H54 (cell line): ENCODE measurements at places on chromosomes 1 and 21.

GRCh38 chr1:26799479-26800142, 11.9 kb downstream of the PIGV start:
- DNase-seq: peak; percentile 59

DNA sequence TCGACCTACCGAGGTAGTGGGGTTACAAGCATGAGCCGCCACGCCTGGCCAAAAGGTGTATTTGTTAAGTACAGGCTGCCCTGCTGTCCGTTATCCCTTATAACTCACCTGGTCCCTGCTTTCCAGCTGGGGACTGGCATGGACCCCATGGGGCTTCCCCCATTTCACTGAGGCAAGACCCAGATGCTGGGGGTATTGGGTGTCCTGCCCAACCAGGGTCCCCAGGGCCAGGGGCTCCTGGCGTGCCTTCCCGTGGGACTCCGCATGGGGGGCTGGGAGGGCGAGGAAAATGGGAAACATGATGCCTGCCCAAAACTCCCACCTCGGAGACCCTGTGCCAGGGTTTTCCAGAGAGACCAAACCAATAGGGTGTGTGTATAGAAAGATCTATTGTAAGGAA, 64.4 kb downstream of the FAAP20 start:
- DNase-seq: no peak

GRCh38 chr1:44576456-44577150, 97.7 kb downstream of the TMEM53 start:
- no peak for DNase-seq

- DNase-seq: no peak
Measured at GRCh38 chr1:55466921-55467320, 251.8 kb upstream of the USP24 start.

- DNase-seq: no peak
Measured at GRCh38 chr21:36254106-36254941, 65.7 kb upstream of the MORC3 start.

DNA sequence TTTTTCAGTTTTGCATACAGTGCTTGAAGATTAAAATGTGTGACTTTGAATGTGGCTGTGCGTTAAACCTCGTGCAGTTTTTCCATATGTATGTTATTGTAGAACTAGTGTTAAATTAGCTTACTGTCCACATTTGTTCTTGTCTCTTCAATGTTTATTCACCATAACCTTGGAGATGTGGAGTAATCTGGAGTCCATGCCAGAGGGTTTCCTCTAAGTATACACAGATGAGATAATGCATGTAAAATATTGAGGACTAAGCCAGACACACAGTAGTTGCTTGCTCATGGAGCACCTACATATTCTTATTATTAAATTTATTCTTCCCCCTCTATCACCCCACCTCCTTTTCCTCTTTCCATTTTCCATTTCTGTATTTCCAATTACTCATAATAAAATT, 7.7 kb upstream of the GIPC2 start:
- DNase-seq: no peak

GRCh38 chr1:149887456-149888246, 11.7 kb upstream of the BOLA1 start:
- peak; percentile 50 for DNase-seq

GRCh38 chr1:159821171-159821867, 5.4 kb upstream of the SLAMF8 start:
- DNase-seq: no peak

DNA sequence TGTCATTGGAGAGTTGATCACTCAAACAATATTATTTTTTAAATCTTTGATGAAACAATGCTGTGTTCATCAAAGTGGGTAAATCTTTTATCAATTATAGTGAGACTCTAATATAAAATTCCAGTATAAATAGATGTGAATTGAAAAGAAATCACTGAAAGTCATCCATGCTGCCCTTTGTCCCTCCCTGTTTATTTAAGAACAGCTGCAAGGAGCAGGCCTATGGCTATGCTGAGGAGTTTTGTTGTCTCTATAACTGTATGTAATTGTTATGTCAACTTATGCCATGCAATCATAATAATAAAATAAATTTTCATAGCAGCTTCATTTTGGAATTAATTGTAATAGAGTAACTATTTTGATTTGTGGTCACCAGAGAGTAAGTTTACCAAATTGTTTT, 1272.4 kb upstream of the ADGRL4 start:
- no peak for DNase-seq

- DNase-seq: no peak
Measured at GRCh38 chr1:213003256-213003655, 12.4 kb downstream of the ANGEL2 start.

DNA sequence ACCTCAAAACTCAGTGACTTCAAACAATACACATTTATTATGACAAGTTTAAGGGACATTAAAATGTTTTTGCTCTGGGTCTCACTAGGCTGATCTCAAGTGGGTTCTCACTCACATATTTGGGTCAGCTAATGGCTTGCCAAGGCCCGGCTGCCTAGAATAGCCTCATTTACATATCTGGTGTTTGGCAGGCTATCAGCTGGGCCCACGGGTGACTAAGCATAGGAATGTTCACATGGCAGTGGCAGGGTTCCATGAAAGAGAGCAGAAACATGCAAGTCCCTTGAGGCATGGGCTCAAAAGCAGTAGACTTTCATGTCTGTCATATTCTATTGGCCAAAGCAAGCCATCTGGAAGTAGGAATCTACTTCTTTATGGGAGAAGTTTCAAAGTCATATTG, 492.6 kb downstream of the KCNT2 start:
- DNase-seq: peak; percentile 1

GRCh38 chr1:60425528-60425927, 352.0 kb upstream of the C1orf87 start:
- DNase-seq: peak; percentile 4

DNA sequence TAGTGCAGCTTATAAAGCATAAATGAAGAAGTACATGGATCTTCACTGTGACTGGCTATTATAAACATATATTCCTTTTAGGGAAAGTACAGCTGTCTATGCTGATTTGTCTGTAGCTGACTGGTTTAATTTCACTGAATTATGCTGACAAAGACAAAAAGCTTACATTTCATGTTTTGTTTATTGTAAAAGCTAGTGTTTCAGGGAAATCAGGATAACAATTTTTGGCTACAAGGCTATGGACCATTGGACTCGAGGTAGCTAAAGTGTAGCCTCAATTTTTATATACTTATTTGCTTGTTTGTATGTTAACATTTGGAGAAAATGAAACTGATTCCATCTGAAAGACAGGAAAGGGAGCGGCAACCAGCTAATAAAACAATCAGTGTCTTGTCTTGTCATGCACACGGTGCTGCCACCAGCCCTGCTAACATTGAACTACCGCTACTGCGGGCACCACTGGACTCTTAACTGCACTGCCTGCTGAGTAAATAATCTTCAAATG, 480.2 kb downstream of the COL11A1 start:
- DNase-seq: no peak

DNA sequence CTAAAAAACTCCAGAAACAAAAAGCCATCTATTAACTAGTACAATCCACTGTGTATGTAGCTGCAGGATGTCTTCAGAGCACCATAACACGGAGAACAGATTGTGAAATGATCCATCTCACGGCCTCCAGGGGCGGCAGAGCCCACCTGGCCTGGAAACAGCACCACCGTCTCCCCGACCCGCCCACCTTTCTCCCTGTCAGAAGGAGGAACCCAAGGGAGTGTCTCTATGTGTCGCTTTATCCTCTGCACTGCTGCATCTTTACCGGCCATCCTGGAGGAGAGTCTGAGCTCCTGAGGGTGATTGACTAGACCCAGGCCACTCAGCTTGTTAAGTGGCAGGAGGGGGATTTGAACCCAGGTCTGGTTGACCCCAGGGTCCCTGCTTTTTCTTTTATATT, 405.0 kb downstream of the MATN1 start:
- DNase-seq: no peak

- DNase-seq: no peak
Measured at GRCh38 chr1:219271818-219272535, 98.3 kb downstream of the LYPLAL1 start.

- DNase-seq: no peak
Measured at GRCh38 chr1:155079210-155079486, 511 bp downstream of the EFNA3 start.

GRCh38 chr1:109761227-109762038, 2.3 kb downstream of the EPS8L3 start:
- no peak for DNase-seq

DNA sequence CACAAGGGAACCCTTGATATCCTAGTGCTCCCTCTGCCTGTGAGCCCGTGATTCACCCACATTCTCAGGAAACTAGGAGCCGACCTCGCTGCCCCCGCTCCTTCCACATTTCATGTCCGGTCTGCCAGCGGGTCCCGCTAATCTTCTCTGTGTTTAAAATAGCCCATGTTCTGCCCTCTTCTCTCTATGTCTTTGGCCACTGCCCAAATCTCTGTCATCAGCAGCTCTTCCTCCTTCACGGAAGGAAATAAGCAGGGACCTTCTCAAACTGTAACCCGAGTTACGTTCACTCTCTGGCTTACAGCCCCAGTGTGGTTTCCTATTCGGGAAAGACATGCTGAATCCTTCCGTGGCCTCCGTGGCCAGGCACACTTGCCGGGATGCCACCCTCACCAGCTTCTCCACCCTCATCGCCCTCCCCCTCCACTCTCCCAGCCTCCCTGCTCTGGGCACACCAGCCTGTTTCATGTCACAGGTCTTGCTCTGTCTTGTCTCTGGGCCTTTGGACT, 21.1 kb upstream of the UBXN10 start:
- DNase-seq: no peak

DNA sequence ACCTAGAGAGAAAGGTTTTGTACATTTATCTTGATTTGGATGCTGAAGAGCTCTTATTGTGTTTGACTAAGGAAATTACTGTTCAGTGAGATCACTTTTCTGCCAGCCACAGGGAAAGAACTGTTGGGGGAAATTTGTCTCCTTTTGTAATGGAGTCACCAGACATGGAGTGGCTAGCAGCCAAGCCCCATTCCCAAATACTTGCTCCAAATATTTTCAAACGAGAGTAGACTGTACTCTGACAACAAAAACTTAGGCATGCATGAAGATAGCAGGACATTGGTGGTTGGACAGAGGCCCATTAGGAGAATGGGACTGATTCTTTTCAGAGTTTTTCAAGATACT, 21.1 kb downstream of the IPO9 start:
- peak; percentile 26 for DNase-seq

GRCh38 chr1:160156361-160156760, 5.0 kb downstream of the ATP1A4 start:
- DNase-seq: no peak

DNA sequence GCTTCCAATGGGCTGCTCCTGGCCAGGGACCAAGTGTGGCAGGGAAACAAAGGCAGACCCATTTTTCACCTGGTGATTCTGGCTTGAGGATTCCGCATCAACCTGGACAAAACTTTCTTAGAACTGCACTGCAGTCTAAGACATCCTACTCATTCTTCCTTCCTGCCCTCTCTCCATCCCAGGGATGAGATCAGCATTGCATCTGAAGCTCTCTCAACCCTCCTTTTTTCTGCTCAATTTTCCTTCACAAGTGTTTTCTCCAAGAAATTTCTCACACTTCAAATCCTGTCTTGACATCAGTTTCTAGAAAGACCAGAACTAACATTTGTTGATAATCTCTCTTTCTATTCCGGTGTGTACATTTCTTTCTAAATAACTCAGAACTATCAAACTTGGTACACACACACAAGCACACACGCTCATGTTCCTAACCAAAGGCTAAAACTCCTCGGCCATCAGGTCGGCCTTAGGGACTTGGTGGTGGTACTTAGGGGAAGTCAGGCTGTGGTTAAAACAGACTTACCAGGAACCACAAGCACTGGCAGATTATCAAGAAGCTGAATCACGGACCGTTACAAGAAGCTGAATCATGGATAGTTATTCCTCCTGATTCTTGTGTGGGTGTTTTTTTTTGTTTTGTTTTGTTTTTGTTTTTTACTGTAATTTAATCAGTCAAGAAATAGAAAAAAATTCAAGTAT, 21.0 kb upstream of the CXADR start:
- DNase-seq: peak; percentile 56

GRCh38 chr1:226973898-226974543, 33.9 kb downstream of the COQ8A start:
- DNase-seq: no peak

GRCh38 chr1:169546087-169546995, 39.9 kb downstream of the F5 start:
- no peak for DNase-seq

DNA sequence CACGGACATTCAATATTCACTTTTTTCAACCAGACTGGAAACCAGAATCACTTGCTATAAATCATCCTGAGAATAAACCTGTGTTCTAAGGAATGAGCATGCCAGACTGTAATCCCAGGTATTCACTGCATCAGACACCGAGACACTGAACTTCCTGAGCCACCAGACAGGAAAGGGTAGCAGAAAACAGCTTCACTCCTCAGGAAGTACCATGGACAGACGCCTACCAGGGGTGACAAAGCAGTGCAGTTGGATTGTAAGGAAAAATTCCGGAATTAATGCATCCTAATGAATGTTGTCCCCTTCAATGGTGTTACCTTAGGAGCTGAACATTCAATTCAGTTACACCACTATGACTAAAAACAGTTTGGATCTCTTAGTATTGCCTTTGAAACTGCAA, 156.1 kb downstream of the PIGK start:
- no peak for DNase-seq

- no peak for DNase-seq
Measured at GRCh38 chr1:193094112-193094511, 11.1 kb downstream of the GLRX2 start.

DNA sequence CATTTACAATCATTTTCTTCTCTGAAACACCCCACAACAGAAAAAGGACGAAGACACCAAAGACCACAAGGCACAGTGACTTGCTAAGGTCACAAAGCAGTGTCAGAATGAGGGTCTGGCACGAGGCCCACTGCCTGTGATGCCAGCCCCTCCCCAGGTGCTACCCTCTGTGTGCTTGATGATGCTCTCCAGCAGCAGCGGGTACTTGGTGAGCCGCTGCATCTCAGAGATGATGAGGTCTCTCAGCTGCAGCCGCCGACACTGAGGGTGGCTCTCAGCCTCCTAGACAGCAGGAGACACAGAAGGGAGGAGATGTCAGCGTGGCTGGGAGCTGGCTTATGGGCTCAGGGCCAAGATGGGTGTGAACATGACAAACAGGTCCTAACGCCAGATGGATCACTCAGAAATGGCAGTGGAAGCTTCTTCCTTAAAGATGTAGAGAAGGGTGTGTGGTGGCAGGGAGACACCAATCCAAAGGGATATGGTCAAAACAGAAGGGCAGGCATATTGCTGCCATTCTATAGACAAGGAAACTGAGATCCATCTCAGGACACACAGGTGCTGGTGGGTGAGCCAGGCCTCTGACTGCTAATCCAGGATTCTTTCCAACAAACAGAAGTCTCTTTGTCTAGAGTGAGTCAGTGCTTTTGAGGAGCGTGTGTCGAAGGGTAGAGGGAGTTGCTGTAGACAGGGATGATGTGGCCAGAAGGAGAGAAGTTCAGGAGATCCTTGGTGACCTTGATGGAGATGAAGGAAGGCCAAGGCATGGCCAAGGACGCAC, 25.6 kb downstream of the LRRC71 start:
- DNase-seq: no peak

GRCh38 chr1:156766298-156767100, 836 bp upstream of the PRCC start:
- DNase-seq: no peak
